AG08395 (cell line): ENCODE measurements at places on chromosomes 4 and X.
A peak's percentile ranks its signal among the peaks of the same experiment; 100 is the strongest.

GRCh38 chr4:37612811-37613210, 73.4 kb downstream of the RELL1 start:
- DNase-seq, result no peak

GRCh38 chr4:185227713-185228278, 18.4 kb downstream of the SNX25 start:
- DNase-seq, result no peak

DNA sequence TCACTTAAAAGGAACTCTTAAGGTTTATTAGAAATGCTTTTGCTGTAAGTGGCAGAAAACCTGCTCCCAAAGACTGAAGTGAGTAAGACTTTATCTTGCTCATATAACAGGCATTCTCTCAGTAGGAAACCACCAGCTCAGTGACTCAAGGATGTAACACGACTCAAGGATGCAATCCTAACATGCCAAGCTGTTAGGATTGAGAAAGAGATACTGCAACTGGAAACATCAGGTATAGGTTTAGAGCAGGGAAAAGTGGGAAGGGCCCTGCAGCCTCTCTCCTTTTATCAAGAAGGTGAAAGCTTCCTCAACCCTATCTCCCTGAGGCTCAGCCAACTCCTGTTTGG, 11.9 kb upstream of the SLC9A7 start:
- peak; percentile 72 for DNase-seq

DNA sequence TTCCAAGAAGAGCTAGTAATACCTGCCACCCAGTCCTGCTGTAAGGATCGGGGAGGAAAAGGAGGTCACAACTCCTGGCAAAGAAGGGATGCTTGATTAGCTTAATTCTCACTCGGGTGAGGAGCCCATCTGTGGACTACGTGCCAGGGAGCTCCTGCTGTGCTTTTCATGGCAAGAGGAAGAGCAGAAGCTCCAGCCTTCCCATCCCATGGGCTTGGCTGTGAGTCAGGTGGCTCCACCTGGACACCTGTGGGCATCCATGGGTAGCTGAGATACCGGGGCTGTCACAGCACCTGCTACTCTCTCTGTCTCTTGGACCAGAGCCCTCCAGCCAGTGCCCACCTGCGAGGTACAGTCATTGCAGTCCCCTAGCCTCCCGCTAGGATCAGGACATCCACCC, 18.0 kb downstream of the CLNK start:
- DNase-seq, result no peak

DNA sequence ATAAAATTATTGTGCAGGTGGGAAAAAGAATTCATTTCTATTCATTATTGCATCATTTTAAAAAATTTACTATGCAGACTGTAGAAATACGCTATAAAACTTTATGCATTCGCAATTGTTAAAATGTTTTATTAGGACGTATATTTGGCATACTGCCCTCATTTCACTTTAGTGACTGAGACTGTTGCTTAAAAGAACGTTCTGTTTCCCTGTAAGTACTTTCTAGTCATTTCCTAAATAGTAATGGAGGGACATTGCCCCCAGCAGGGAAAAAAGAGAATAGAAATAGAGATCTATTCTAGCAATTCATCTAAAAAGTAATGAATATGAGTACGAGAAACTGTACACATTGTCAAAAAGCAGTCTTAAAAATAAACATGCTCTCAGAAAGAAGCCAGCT, 1295.8 kb upstream of the TENM3 start:
- DNase-seq, result peak; percentile 21

DNA sequence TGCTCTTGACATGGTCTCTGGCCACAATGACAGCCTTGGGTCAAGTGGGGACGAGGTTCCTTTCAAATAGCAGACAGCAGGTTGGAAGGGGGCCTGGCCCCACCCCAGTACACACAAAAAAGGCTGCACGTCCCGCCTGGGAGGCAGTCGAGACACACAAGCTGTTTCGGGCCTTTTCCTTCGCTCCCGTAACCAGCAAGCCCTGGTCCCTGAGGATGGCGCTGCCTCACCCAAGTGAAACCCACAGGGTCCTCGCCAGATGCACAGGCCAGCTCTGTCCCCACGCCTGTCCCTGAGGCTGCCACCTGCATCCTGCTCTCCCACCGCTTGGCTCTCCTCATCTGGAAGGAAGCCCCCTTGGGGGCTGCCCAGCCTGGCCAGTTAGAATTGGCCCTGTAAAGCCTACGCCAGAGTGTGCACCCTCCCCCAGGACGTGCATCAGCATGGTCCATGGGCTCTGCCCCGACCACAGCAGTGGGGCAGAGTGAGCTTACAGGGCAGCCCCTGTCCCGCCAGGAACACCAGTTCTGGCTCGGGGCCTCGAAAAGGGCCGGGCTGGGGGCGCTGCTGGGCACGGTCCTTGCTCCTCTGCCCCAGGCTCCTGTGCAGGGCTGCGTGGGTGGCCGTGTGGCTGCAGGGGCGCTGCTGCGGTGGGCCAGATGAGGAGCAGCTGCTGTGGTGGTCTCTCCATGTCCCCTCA, 2.0 kb downstream of the CPLX1 start:
- no peak for DNase-seq

- no peak for DNase-seq
Measured at GRCh38 chrX:78522601-78523000, 136.5 kb downstream of the RTL3 start.

DNA sequence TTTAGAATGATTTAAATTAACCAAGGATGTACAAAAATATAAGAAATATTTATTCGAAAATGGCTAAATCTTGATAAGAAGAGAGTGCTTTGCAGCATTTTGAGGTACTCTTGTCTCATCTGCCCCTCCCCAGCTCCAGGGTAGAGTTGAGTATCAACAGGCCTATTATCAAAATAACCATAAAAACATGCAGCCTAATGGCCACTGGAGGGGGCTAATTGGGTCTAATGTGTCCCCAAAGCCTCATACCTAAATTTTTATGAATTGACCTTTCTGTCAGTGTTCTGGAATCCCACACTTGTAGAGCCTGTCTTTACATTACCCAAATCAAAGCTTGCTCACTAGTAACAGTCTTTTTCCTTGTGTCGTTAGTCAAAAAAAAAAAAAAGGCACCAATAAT, 544.9 kb upstream of the CPXCR1 start:
- no peak for DNase-seq

- DNase-seq, result peak; percentile 31
Measured at GRCh38 chr4:55125087-55125721, at the start of gene KDR. KDR (minus strand) TSS chr4:55125595; CDS start chr4:55125293, 302 bp downstream.

GRCh38 chr4:127809173-127809800, 27.2 kb downstream of the HSPA4L start:
- DNase-seq, result no peak

DNA sequence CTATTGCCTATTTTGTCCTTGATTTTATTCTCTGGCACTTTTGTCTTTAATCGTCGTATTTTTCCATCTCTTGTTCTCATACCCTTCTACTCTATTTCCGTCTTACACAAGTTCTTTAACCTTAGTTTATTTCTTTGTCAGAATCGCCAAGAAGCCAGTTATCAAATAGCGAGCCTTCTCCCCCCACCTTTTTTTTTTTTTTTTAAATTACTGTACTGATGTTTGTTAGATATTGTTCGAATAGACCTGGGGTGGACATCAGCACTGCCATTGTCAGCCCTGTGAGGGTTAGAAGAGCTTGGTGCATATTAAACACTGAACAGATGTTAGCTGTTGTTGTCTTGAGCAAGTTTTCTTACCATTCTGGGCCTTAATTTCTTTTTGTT, 1.2 kb downstream of the SPCS3 start:
- DNase-seq, result no peak

DNA sequence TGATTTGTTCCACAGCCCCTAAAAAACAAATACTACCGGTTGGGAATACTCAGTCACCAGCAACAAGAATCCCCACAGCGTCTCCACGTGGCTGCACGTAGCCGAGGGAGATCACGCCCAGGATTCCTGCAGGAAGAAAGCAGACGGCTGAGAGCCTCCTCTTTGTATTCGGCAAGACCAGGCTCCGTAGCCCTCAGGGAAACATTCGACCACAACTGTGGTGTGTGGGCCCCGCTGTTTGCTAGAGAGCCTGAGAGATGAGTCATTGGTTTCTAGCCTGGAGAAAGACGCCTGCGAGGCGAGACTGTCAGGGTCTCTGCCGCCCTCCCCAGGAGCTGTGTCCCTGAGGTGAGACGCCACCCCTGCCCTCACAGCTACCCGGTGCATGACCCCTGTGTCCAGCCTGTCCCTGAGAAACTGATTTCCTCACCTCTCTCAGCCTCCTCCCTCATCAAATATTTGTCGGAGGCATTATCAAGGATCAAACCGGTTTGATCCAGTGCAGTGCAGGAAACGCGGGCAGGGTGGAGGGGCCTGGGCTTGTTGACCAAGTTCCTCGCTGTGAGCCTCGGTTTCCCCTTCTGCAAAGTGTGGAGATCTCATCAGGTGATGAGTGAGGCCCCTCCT, 4.7 kb upstream of the S100P start:
- peak; percentile 95 for DNase-seq

GRCh38 chr4:38160487-38161207, 200.4 kb downstream of the PTTG2 start:
- DNase-seq, result peak; percentile 90

GRCh38 chr4:152735396-152735859, 44.1 kb downstream of the TIGD4 start:
- DNase-seq, result peak; percentile 46

DNA sequence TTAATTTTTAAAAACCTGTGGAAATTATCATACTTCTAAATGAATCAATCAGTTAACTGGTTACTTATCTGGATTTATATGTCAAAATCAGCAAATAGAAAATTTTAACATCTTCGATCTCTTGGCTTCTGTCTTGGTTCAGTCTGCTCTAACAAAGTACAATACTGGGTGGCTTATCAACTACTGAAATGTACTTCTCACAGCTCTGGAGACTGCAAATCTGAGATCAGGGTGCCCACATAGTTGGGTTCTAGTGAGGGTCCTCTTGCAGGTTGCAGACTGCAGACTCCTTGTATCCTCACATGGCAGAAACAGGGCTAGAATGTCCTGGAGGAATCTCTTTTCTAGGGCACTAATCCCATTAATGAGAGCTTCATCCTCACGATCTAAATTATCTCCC, 1851.6 kb upstream of the TENM3 start:
- no peak for DNase-seq

GRCh38 chr4:24203926-24204325, 314.1 kb upstream of the PPARGC1A start:
- DNase-seq, result no peak

GRCh38 chr4:150960079-150960478, 55.0 kb downstream of the LRBA start:
- DNase-seq, result peak; percentile 50

DNA sequence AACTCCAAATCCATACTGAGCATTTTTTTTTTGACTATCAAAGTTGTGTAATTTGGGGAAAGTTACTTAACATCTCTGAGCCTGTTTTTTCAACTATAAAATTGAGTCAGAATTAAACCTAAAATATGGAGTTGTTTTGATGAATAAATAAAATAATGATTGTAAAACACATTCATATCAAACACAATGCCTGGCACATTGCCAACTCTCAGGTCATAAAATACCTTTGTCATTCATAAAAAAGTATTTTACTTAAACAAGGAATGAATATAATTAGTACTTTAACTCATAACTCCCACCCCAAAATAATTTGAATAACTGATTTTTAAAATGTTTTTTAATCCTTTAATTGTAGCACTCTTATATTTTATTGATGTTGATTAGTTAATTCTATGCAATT, 3.8 kb upstream of the GPR174 start:
- no peak for DNase-seq

DNA sequence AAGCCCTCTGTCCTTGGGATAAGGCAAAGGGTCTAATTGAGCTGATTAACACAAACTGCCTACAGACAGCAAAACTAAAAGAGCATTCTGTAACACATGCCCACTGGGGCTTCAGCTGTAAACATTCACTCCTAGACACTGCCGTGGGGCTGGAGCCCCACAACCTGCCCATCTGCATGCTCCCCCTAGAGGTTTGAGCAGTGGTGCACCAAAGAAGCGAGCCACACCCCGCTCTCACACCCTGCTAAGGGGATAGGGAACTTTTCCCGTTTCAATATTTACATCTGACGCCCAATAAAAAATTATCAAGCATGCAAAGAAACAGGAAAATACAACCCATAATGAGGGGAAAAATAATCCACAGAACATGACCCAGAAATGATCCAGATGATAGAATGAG, 46.9 kb upstream of the HSD17B10 start:
- DNase-seq, result no peak

DNA sequence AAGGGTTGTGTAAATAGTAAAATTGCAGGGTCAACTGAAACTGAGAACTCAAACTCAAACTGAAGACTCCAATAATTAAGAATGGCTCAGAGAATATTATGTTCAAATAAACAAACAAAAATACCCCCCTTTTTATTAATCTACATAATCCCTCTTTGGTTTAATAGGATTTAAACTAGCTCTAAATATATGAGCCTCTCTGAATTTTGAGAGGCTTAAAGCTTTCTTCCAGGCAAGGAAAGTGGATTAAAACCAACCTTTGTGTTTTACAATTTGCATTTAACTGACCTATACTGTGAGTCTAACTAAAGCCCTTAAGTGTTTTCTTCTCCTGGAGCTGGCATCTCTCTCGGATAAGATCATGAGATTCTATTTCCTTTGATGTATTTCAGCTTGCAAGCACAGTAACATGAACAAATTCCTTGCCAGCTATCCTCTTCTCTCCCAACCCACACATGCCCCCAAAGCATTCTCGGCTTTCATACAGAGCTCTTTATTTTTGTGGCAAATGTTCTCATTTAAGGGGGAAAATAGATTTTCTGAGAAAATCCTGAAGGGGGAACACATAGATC, 1310.8 kb upstream of the AGA start:
- DNase-seq, result no peak

DNA sequence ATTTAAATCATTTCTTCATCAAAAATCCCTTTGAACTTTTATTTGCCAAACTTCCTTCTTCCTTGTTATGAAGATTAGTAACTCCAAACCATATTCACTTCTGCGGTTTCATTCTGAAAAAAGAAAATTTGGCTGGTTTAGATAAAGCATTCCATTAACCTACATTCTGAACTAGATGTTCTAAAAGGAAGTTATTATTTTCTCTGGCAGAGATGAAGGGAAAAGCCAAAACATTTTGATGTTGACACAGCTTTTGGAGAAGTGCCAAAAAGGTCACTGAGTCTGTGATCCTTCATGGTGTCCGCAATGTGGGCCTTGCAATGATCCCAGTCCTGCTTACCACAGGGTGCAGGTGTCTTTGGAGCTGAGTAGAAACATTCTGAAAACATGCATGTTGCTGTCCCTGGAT, 36.0 kb downstream of the CXCL8 start:
- peak; percentile 3 for DNase-seq

GRCh38 chr4:165415910-165416309, 37.1 kb downstream of the CPE start:
- no peak for DNase-seq

DNA sequence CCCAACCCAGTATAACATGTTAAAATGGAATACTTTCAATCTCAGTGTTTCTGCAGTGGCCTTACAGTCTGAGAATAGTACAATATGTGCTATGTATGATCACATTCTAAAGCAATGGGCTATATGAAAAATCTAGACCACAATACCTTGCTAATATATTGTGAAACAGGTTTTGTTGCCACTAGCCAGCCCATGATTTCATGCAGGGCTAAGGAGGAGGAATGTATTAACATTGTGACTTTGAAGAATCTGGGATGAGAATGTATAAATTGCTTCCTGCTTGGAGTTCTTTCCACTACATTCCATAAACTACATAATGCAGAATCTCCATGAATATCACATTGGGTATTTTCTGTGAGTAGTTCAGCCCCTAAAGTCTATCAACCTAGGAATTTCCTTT, 935.4 kb upstream of the GRIA3 start:
- no peak for DNase-seq
